Natural killer cell treated with Interleukin-12 subunit alpha and Interleukin-12 subunit beta and Interleukin-15 and Interleukin-18, amount 100 ng/mL, for 72 hours (primary cell): ENCODE measurements at places on chromosomes 5 and 9.

DNA sequence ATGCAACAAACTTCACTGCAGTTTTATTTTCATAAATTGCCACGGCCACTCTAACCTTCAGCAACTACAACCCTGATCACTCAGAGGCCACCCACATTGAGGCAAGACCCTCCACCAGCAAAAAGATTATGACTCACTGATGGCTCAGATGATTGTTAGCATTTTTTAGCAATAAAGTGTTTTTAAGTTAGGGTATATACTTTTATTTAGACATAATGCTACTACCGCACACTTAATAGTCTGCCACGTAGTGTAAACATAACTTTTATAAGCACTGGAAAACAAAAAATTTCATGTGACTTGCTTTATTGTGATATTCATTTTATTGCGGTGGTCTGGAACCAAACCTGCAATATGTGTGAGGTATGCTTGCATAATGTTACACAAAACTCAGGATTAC, 257.9 kb downstream of the ZSWIM6 start:
- DNase-seq: no peak

GRCh38 chr9:81460693-81461092, 228.7 kb downstream of the TLE1 start:
- no peak for DNase-seq

DNA sequence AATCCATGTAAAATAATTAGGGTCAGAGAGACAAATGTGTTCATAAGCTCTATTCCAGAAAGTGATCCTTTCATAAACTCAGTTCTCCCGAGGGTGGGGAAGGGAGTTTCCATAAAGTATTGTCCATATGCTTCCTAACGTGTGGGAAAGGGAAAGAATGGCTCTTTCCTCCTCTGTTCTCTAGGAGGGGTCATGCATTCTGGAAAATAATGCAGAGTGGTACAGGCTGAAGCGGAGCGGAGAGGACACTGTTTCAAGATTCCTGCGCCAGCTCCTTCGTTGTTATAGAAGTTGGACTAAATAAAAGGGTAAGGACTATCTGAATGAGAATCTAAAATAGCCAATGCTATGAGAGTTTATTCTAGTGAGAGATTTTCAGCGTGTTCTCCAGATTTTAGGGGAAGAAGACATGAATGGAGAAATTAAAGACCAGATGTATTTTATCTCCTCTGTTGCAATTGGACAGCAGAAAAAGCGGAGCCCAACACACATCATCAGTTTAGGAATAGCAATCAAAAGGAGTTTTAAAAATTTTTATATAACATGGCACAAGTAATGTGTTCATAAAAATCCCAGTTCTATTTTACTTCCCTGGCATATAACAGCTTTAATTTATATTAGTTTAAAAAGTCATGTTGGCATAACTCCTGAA, 166.9 kb upstream of the MPDZ start:
- DNase-seq: no peak

DNA sequence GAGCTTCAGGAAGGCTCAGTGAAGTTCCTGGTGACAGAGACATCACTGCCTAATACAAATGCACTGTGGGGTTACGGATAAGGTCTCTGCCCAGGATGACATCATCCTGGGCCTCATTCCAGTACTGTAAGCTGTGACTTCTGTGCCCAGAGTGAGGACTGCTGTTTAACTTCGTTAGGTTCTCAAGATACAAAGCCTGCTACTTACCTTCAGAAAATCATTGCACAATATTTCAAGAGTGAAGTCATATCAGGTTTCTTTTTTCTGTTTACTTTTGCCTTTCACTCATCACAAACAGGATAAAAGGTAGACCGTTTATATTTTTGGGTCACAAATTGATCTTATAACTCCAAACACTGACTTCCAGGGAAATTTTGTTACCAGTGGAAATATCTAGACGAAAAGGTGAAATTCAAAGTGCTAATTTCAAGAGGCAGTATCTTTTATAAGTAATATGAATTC, 241.2 kb downstream of the PIK3R1 start:
- DNase-seq: no peak

- no peak for DNase-seq
Observed at GRCh38 chr5:538271-538771, 14.1 kb upstream of the SLC9A3 start.

DNA sequence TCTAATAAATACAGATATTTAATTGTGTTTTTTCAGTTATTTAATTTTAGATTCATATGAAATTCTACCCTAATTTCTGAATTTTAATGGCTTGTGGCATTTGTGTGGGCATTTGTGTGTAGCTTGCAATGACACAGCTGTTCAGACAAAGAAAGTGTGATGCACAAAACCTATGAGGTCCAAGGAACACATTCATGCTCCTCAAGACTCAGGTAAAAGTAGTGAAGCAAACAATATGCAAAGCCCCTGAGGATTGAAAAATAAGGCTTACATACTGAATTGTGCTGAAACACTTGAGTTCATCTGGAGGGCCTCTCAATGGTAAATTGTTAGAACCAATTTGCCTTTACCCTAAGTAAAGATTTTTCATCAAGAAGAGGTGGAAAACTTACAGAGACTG, 28.1 kb downstream of the IL7R start:
- no peak for DNase-seq

DNA sequence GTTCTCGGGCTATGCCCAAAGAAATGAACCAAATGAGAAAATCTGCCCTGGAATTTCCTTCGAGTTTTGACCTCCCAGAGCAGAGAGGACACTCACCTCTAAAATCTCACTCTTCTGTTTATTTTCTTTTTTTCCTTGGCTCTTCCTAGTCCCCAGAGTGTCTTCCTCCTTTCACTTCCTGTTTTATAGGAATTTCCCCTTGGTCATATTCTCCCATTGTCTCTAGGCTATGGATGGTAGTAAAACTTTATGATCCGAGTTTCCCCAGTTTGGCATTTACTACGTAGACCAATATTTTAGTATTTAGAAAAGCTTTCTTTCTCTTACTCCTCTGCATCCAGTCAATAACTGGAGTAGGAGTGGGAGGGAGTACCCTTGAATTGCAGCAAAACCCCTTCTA, 354.5 kb upstream of the ZNF608 start:
- no peak for DNase-seq

DNA sequence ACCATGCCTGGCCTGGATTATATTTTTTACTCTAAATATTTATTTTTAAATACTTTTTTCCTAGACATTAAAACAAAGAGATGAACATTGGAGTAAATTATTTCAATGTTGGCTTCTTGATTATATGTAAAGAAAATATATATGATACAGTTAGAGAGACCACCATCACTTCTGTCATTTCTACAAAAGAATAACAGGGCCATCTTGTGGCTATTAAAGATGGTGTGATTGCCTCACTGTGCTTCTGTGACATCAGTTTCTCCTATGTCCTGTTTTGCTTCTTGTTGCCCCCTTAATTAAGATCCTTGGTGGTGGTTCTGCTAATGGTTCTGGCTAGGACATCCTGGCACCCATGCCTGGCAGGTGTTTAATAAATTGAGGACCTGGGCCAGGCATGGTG, 32.9 kb downstream of the NDFIP1 start:
- DNase-seq: no peak

DNA sequence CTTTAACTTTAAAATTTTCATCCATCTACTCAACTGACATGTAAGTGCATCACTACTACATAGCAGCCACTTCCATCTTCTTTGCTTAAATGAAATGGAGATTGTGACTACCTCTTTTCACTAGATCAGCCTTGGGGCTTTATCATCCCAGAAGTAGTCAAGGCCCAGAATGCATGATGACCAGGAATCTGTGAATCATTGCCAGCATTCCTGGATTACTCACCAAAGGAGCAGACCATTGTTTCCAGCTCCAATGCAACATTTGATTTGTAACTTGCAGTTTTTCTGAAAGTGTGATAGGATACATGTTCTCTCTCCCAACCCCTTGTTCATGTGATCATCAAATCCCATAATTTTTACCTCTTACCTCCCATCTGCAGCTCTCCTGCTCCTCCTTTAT, 65.1 kb downstream of the PLPPR1 start:
- DNase-seq: no peak

- no peak for DNase-seq
Observed at GRCh38 chr9:136840140-136840876, 2.0 kb upstream of the AJM1 start.

DNA sequence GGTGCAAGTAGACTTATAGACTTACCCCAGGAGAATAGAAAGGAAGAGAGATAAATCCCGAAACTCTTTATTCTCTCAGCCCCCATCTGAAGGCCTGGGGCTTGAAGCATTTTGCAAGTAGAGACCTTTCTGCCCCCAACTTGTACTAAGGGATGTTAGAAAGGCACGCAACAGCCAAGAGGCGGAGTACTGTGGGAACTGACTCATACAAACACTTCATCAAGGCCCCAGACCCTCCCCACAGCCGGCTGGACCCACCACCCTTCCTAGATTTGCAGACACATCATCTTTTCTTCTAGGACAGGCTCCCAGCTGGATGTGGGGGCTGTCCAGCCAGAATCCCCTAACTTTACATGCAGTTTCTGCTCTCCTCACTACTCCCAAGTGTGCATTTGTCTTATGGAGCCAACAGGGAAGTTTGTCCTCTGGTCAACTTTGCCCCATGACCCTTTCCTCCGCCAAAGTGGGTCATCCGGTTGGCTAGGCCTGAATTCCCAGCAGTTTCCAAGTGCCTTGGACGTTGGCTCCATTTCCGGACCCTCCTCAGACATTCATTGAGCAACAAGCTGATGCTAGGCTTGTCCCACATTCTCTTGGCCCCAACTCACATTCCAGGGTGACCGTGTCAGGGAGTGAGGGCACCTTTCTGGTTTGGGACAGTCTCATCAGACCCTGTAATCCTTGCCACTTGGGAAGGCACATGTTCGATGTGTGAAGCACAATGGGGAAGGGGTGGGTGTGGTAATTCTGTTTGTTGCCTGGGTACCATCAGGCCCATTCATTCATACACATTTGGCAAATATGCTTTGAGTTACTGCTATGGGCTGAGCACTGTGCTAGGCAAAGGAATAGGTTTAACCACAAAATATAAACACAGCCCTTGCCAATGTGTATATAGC, 64.6 kb downstream of the ABLIM3 start:
- DNase-seq: no peak

GRCh38 chr9:116182876-116183275, 29.3 kb downstream of the PAPPA start:
- no peak for DNase-seq

GRCh38 chr5:178335302-178336030, 102.9 kb upstream of the PHYKPL start:
- DNase-seq: peak; percentile 23

DNA sequence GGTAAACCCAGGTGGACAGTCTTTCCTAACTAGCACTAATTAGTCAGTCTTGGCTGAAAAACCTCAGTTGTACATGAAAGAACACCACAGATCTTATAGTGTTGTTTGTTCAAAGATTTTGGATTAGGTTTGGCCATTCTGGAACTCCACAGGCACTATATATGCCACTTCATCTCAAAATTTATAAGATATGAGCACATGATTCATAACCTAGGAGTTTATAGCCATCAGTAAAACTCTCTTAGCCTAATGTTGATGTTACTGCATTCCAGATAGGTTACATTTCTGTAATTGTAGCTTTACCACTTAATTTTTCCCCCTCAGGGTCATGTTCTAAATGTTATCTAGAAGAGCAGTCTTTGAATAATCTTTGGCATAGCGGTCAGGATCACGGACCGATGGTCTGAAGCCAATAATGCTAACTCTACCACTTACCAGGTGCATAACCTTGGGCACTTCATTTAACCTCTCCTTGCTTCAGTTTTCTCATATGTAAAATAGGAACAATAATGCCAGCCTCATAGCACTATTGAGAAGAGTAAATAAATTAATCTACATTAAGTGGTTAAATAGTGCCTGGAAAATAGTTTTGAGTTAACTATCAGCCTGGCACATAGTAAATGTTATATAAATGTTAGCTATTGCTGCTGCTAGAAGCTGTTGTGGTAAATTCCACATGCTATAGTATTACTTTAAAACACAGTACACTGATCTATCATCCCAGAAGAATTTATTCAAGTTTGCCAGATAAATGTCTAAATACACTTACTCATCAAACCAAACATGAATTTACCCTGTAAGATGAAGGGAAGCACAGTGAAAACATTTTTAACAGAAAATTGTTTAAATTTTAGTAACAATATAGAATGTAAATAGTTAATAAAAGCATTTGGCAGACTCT, 743.9 kb downstream of the NR2F1-AS1 start:
- no peak for DNase-seq

DNA sequence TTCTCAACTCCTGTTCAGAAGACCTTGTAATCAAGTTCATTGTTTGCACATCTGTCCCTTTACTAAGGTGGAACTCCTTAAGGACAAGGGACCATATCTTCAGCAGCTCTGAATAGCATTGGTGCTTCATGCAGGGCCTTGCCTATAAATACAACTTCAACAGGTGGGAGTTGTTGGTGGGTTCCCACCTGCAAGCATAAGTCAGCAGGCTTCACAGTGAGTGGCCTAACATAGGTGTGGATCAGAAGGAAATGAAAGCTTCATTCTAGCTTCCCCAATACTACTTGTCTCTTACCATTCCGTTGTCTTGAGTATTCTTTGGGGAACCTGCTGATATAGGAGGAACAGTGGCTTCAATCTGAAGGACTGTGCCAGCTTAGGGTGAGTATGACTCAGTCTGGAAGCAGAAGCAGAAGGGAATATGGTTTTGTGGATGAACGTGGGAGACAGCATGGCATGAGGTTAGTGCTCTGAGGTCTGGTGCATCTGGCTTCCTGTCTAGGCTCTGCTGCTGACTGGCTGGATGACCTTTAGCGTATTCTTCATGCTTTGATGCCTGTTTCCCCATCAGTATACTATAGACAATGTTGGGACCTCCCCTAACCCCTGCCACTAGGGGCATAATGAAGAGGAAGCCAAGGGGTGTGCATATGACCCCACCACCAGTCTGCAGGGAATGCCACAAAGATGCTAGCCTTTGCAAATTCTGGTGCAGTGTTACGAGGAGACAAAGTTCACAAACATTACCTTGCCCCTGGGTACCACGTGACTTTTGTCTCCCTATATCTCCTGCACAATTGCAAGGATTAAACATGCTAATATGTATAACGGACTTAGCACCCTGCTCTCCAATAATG, 192.3 kb downstream of the PALM2AKAP2 start:
- no peak for DNase-seq

DNA sequence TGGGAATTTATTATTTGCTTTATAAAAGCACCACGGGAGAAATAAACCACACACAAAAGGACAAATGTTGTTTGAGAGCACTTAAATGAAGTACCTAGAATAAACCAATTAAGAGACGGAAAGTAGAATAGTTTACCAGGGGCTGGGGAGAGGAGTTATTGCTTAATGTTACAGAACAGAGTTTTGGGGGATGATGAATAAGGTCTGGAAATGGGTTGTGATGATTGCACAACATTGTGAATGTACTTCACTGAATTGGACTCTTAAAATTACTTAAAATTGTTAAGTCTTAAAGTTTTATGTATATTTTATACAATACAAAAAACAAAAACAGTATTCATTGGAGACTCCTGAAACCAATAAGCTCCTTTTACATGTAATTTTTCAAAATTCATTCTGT, 1.5 kb downstream of the ZBTB43 start:
- no peak for DNase-seq

- DNase-seq: no peak
Observed at GRCh38 chr5:83099001-83099400, 21.7 kb downstream of the XRCC4 start.
